ENCODE measurements at places on chromosomes 13 and 19.

GRCh38 chr19:45136507-45137178, 24.1 kb downstream of the NKPD1 start:
- DNase-seq, result no peak

DNA sequence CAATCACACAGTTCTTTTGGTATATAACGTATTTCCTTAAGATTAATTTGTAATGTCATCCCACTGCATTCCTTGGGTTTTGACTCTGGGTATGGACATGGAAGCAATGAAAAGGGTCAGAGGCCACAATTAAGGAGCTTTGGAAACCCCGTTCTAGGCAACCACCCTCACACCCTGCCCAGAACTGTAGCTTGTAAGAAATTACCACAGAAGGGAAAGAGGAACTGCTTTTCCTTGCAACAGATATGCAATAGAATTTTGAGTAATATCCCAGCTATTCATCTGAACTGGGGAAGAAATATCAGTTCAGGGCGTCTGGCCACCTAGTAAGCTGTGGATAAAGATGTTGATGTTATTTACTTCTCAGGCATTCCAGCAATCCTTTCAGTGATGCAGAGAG, 985 bp upstream of the CLC start:
- no peak for DNase-seq

DNA sequence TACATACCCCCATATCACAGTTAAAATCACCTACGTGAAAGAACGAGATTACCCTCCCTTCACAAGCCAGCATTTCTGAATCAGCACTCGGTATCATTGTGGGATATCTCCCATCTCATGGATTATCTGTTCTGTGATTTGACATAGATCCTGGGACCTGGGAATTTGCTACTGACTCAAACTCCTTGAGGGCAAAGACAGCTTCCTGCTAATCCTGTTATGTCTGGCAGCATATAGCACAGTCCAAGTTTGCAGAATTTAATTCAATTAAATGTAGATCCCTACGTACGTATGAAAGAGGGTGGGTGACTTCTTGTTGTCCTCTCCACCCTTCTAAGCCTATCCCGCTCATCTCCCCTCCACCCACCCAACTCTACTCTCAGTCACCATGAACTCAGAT, 476.5 kb downstream of the KLF5 start:
- DNase-seq, result no peak

DNA sequence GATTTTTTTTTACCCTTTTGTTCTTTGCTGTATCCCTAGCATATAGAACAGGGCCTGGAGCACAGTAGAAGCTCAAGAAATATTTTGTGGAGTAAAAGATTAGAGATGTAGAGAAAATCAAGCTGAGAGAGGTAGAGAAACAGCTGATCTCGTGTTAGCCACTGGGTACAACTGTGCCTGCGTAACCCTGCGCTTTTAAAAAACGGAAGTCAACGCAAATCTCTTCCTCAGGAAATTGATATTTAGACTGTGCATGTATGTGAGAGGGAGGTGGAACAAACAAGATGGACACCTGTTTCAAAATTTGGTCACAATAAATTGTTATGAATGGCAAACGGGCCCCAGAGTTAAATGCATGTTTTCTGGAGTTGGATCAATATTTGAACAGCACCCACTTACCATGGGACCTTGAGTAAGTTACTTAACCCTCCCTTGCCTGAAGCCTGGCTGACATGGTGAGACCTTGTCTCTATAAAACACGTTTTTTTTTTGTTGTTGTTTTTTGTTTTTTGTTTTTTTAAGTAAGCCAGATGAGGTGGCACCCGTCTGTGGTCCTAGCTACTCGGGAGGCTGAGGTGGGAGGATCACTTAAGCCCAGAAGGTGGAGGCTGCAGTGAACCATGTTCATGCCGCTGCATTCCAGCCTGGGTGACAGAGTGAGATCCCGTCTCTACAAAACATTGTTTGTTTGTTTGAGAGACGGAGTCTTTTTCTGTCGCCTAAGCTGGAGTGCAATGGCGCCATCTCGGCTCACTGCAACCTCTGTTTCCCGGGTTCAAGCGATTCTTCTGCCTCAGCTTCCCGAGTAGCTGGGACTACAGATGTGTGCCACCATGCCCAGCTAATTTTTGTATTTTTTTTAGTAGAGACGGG, 3.3 kb upstream of the EPOR start:
- no peak for DNase-seq

DNA sequence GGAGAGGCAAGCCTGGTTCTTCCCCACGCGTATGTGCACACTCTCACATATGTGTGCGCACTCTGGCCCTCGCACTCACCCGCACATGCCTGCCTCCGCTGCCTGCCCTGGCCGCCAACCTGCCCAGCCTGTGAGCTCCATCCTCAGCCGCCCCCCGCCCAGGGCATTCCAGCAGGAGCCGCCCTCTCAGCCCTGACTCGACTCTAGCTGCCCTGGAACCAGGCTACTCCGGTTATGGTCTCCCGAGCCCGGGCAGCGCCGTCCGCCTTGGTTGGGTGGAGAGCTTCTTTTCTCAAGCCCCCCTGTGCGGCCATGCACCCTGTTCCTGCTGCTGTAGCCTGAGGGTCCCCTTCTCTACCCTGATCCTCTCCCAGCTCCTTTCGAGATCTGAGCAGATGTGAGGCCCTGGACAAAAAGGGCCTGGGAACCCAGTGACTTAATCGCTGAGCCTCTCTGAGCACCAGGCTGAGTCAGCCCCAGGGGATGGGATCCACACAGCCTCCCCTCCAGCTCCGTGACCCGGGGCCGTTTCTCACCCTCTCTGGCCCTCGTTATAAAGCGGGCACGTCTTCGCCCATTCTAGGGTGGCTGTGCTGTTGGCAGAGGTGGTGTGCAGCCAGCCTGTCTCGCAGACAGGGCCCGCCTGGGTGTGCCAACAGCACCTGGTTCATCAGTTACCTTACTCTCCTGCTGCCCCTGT, 191.5 kb downstream of the TEX29 start:
- DNase-seq, result no peak

GRCh38 chr19:29753190-29753933, 38.3 kb upstream of the C19orf12 start:
- DNase-seq, result no peak

GRCh38 chr13:64397701-64398100, 2832.4 kb downstream of the PCDH9 start:
- no peak for DNase-seq

GRCh38 chr19:7654401-7654800, 14.4 kb upstream of the RETN start:
- DNase-seq, result no peak

GRCh38 chr13:31418186-31418585, 218.4 kb downstream of the B3GLCT start:
- no peak for DNase-seq

GRCh38 chr19:5778402-5778801, 6.1 kb downstream of the PRR22 start:
- no peak for DNase-seq
